Right lung (tissue), 10 donors: ENCODE measurements at places on chromosomes 2 and 18. TPM values are rescaled to one million over a fixed set of nuclear protein-coding genes. Genes with fewer than 3 reads are reported as not detected.

GRCh38 chr2:71798266-71799012 is 345.1 kb downstream of the DYSF start:
- no peak for DNase-seq

DNA sequence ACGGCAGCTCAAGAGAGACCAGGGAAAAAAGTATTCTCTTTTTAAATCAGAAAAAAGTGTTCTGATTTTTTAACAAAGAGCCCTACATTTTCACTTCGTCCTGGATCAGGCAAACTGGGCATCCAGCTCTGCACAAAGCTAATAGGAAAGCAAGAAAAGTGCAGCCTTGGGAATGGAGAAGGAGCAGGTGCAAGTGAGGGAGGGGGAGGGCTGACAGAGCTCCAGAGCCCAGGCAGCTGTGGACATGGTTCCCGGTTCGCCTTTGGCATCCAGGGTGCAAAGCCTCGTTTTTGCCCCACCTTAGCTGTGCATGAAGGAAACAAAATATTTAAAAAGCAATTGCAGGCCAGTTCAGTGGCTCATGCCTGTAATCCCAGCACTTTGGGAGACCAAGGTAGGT is 82.2 kb downstream of the FAM124B start:
- DNase-seq = no peak

Gene TMEM131
- polyA plus RNA-seq = 46.7 TPM

- no peak for DNase-seq
Observed at GRCh38 chr2:70312560-70312959, 10.7 kb upstream of the FAM136A start.

Gene TFPI
- polyA plus RNA-seq = 128 TPM

DNA sequence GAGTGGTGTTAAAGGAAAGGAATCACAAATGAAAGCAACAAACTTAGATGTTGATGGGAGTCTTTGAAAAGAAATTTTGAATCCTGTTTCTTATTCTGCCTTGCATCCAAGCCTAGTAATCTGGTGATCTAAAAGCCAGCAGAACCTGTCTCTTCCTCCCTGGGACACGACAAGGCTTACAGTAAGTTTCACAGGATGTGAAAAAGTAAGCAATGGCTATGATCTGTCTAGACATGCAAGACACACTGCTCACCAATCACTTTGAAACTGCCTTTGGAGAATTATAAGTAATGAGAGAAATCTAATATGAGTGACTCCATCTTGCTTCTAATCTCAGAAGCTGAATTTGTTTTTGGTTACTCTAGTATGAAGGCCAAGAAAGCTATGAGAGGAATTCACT is 103.7 kb downstream of the KCNH7 start:
- no peak for DNase-seq

DNA sequence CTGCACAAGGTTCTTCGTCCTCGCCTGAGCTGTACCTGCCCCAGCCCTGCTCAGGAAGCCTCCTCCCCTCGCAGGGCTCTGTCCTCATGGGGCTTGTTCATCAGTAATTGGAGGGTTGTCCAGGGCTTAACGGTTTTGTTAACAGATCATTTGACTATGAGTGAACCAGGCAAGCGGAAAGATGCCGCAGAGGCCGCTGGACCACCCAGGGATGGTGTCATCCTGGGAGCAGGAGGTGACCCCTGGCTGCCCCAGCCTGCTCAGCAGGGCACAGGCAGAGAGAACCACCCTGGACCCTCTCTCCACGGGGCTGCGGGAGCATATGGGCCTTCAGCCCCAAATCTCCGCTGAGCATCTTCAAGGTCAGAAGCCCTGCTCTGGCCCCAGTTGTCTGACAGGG is 264.3 kb downstream of the KLHL29 start:
- no peak for DNase-seq

- no peak for DNase-seq
Observed at GRCh38 chr2:42902939-42903709, 110.7 kb upstream of the HAAO start.

- no peak for DNase-seq
Observed at GRCh38 chr2:171709011-171709685, 21.9 kb downstream of the DYNC1I2 start.

GRCh38 chr2:144490017-144490416 is 29.9 kb downstream of the ZEB2 start:
- DNase-seq = no peak

DNA sequence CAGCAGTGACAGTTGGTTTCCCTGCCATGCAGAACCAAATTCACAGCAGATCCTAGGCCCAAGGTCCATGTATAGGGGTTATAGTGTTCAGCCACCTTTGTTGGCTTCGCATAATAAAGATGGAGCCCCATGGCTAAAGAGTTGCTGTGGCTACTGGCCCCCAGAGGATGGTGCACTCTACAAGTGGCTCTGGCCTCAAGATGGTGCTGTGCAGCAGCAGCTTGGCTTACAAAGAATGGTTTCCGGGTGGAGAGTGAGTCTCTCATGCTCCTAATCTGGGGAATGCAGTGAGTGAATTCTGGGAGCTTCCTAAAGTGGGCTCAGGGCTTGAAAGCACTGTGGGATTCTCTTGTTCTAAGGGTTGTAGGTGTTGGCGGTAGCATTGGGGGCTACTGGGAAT is 1199.7 kb downstream of the CNTNAP5 start:
- no peak for DNase-seq

Gene NMS
- not detected for polyA plus RNA-seq

DNA sequence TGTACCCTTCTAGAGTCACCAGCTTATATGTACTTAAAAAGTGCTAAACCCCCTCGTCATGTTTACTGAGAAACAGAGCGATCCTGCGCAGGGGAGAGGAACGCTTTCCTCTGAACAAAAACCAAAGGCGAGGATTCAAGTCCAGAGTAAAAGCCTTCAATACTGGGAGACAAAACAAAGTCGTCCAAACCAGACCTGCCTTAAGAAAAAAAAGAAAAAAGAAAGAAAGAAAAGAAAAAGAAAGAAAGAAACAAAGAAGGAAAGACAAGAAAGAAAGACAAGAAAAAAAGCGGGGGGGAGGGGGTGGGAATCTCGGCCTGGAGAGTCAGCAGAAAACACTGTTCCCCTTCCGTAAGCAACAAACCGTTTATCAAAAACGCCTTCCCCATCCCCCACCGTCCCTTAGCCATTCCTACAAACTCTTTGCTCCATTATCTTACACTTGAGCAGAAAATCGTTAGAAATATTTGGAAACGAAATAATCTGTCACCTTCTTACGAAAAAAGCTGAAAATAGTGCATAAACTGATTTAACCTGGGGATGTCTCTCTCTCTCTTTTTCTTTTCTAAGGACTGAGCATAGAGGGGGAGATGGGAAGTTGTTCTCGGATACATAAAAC is 3.3 kb downstream of the PTGR3 start:
- DNase-seq = peak; percentile 70

DNA sequence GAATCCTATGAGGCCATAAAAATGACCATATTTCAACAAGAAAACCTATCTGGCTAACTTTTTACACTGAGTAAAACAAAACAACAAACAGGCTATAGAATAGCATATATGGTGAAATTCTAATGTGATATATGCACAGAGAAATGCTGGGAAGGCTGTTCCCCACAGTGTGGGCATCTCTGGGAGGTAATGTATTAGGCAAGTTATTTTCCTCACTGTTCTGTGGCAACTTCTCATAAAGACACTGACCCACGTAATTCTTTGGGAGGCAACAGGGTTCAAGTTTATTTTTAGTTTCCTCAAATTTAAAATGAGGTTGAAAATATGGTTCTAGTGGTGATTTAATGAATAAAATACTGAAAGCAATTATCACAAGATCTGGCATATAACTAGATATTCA is 46.7 kb downstream of the RNU4ATAC start:
- no peak for DNase-seq

DNA sequence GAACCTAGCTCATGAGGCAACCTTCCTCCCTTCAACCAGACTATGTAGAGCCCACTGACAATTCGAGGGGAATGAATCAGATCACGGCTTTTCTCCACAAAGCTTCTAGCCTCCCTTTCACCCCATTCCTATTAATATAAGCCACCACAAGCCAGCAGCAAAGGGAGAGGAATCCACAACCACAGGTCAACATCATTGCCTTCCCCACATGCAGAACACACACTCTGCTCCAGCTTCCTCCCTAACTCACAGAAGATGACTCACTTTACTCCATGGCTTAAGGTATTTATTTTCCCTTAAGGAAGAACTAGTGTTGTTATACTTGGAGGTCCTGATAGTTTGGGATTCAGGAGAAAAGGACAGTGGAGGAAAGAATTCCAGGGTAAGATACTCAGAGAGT is 272.2 kb downstream of the C1D start:
- no peak for DNase-seq

DNA sequence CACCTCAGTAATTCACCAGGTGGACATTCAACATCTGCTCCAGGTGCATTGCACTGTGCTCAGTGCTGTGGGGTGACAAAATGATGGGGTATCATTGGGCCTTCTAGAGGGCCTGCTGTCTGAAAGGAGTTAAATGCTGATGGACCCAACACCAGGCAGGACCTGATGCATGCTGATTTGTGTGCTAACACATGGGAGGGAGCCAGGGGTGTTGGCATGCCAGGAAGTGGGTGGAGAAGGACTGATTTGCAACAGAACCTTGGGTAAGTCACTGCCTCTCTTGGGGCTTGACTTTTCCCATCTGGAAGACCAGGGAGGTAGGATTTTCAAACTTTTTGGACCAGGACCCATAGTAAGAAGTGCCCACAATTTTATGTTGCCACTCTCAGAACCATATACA is 57.9 kb upstream of the CXCR4 start:
- DNase-seq = no peak

Gene NPAS2
- 26.7 TPM for polyA plus RNA-seq

DNA sequence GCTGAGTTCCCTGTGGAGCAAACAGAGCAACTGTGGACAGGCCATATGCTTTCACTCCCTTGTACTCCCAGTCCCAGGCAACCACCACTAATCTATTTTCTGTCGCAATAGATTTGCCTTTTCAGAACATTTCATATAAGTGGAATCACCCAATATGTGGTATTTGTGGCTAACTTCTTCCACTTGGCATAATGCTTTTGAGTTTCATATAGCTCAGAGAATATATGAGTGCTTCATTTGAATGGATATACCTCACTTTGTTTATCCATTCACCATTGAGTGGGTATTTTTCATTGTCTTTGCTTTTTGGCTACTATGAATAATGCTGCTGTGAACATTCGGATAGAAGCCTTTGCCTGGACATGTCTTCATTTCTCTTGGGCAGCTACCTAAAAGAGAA is 151.9 kb downstream of the CERS6 start:
- no peak for DNase-seq

DNA sequence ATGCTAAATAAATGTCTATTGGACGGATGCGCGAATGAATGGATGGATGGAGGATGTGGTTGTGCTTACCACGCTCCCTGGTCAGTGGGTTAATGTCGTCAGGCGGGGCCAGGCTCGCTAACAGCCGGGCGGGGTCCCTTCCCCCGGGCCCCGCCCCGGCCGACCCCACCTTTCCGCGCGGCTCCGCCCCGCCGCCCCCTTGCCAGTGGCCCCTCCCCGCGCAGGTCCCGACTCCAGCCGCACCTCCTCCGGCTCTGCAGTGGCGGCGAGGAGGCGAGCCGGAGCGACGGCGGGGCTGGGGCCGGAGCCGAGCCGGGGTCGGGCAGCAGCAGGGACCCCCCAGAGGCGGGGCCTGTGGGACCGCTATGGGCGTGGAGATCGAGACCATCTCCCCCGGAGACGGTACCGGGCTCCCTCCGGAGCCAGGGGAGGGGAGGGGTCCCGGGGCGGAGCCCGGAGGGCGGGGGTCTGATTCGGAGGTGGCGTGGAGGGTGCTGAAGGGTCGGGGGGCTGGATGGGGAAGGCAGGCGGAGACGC is at the start of gene FKBP1B:
TSS of gene FKBP1B (plus strand) at position 257 of the 537 bp plus-strand sequence. CDS start at position 366, 109 bp downstream.
- peak; percentile 33 for DNase-seq

Gene GPATCH11
- polyA plus RNA-seq = 13.8 TPM

Gene SP110
- polyA plus RNA-seq = 36.5 TPM

- DNase-seq = no peak
Observed at GRCh38 chr2:3911882-3912455, 208.6 kb downstream of the DCDC2C start.

Gene RNF125
- polyA plus RNA-seq = 7.8 TPM

DNA sequence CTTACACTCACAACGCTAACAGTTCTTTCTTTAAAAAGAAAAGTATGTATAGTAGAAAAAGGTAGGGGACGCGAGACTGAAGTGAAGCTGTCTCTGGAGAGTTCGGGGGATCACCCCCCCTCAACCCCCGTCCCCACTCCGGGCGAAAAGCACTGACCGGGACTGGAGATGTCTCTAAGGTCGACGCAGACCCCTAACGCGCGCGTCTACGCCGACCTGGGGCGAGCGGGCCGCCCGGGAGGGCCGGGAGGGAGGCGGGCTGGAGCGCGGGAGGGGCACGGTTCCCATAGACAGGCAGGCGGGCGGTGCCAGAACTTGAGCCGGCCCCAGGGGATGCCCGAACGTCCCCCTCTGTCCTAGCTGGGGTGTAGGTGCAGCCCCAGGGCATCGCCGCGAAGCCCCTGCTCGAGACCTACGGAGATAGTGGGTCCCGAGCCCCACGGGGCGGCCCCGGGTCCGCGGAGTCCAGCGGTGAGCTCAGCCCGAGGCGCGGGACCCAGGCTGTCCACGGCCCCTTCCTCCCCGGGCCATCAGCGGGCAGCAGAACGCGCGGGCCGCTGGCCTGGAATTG is 82.2 kb downstream of the CHRNA1 start:
- peak; percentile 43 for DNase-seq

Gene CDH19
- 0.35 TPM for polyA plus RNA-seq

DNA sequence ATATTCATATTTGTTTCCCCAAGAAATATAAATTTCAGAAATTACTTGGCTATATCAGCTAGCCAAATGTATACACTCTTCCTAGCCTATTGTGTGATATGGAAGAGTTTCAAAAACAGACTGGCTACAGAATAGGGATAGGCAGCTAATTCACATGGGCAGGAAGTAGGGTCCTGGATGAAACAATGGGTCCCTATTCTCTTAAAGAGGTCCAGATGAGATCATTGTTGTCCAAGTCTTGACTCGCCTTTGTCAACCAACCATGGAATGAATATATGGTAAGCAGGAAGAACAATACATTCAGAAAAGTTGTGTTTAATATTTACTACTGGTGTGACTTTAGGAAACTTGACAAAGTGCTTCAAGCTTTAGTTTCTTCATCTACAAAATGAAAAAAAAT is 319.9 kb downstream of the NBAS start:
- no peak for DNase-seq

Gene PROKR1
- polyA plus RNA-seq = 0.08 TPM

Gene ALPG
- 0.05 TPM for polyA plus RNA-seq

- DNase-seq = no peak
Observed at GRCh38 chr2:255195-255594, 8.6 kb downstream of the SH3YL1 start.

Gene ASAP2
- polyA plus RNA-seq = 36.3 TPM

Gene DOK1
- polyA plus RNA-seq = 7.7 TPM

DNA sequence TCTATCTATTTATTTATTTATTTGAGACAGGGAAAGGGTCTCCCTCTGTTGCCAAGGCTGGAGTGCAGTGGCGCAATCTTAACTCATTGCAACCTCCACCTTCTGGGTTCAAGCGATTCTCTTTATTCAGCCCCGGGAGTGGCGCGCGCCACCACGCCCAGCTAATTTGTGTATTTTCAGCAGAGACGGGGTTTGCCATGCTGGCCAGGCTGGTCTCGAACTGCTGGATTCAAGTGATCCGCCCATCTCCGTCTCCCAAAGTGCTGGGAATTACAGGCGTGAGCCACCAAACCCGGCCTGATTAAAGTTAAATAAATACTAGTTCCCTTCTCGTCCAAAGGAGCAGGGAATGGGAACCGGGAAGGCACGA is 4.2 kb upstream of the CTDSP1 start:
- no peak for DNase-seq
